Fibroblast of skin of right quadriceps (primary cell): ENCODE measurements at places on chromosomes 6 and 20.

- DNase-seq, result no peak
Measured at GRCh38 chr6:100883347-100883746, 2.2 kb upstream of the ASCC3 start.

DNA sequence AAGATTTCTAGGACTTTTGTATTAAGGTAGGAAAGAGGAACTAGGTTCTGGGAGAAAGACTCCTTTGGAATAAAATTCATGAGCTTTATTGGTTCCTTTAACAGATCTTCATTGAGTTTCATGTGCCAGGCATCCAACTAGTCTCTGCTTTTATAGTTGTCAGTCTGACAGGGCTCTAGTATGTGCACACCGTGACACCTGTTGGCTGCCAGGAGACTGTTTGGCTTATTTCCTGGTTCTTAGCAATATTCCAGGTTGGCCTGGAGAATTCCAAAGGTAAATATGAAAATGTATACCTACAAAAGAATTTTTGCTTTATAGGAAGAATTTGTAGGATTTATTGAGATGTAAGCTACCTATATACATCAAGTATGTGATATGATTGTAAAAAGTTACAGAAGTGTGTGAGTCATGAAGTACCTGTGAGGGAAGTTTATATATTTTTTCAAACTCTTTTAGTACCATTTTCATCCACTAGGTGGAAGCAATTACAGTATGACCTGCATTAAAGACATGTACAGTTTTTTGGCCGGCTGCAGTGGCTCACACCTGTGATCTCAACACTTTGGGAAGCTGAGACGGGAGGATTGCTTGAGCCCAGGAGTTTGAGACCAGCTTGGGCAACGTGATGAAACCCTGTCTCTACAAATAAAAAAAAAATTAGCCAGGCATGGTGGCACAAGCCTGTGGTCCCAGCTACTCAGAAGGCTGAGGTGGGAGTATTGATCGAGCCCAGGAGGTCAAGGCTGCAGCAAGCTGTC, 35.2 kb downstream of the NDUFAF5 start:
- peak; percentile 58 for DNase-seq

DNA sequence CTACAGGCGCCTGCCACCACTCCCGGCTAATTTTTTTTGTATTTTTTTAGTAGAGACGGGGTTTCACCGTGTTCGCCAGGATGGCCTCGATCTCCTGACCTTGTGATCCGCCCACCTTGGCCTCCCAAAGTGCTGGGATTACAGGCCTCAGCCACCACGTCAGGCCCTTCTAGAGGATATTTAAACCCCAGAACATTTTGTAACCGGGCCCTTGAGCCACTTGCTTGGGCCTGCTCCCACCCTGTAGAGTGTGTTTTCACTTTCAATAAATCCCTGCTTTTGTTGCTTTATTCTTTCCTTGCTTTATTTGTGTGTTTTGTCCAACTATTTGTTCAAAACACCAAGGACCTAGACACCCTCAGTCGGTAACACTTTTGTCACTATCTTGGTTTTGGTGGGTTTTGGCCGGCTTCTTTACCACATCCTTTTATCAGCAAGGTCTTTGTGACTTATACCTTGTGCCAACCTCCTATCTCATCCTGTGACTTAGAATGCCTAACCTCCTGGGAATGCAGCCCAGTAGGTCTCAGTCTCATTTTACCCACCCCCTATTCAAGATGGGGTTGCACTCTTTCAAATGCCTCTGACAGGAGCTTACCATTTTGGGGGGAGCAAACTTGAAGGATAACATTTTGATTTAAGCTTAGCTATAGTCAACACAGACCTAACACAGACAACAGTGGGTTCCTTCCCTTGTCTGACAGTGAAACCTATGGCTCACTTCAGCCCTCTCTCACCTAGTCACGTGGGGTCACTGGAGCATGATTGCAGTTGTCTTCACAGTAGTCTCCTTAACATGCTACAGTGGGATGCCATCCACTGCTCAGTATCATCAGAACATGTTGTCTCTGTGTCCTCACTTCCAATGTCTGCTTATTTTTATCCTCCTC, 27.9 kb upstream of the KIF6 start:
- no peak for DNase-seq

GRCh38 chr6:127811900-127812570, 88.8 kb downstream of the THEMIS start:
- DNase-seq, result no peak

- DNase-seq, result no peak
Measured at GRCh38 chr6:163564534-163564933, 150.0 kb downstream of the QKI start.

- peak; percentile 72 for DNase-seq
Measured at GRCh38 chr6:31042806-31043205, 32.5 kb downstream of the MUC22 start.

DNA sequence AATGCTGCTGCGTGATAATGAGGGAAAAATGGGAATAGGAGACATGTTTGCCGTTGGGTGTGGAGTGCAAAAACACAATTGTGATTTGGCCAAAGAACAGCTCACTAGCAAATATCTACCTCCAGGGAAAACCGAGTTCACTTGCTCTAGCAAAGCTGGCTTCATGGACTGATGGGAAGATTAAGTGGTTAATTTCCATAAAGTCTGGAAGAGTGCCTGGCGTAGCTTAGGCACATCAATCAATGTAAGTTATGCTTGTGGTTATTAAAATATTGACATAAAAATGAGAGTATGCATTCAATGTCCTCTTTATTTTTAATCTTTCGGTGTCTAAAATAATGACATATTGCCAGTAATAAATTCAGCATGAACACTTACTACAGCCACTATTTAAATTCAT, 267.5 kb downstream of the SMOC2 start:
- no peak for DNase-seq
